ENCODE measurements at places on chromosomes 4 and X. TPM values are rescaled to one million over a fixed set of nuclear protein-coding genes. Genes with fewer than 3 reads are reported as not detected.

GRCh38 chr4:163726641-163727040 is 232.2 kb downstream of the TMA16 start:
- H3K4me3 ChIP-seq: no peak overlapping the region
- DNase-seq: no peak
- no peaks in the 10 kb centered on the region for H3K4me1 ChIP-seq
- H3K27me3 ChIP-seq: no peaks in the 10 kb centered on the region

DNA sequence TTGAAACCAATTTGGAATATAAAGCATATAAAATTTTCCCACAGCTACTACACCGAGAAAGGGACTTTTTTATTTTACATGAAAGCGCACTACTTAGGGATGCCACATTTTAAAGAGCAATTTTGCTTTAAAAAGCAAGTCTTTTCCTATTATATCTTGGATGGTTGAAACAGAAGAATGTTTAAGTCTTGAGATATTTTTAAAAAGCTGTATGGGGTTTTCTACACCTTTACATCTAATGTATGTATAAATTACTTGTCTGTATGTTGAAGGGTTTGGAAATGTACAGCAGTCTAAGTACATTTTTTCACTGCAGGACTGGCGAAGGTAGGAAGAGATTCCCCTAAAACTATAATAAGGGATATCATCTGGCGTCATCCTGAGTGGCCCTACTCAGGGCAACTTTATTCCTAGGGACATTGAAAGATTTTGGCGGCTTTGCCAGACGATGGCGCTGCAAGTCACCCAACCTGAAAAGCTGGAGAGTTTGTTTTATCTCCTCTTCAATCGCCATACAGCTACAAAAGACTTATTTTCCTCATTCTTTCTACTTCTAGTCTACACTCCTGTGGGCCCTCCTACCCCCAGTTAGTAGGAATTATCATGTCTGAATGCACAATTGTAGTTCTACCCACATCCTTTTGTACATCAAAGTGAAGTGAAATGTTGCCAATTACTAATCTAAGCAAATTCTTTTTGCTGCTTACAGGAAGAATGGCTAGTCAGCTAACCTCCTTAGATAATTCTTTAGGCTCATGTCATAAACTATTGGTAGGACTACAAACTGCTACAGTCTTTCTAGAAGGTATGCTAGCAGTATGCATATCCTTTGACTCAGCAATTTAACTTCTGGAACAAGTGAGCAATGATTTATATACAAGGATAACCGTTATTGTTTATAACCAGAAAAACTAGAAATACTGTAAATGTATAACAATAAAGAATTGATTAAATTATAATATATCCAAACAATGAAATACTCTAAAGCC is 782 bp upstream of the NEK1 start:
- H3K4me3 ChIP-seq: peak overlapping the region; percentile 82
- peak; percentile 83 for DNase-seq
- no peaks in the 10 kb centered on the region for H3K36me3 ChIP-seq

GRCh38 chr4:93183576-93183975 is 645.0 kb upstream of the ATOH1 start:
- no peaks in the 10 kb centered on the region for H3K36me3 ChIP-seq
- H3K4me3 ChIP-seq: no peak overlapping the region
- no peak overlapping the region for H3K27ac ChIP-seq
- H3K4me1 ChIP-seq: no peaks in the 10 kb centered on the region
- H3K27me3 ChIP-seq: no peaks in the 10 kb centered on the region

DNA sequence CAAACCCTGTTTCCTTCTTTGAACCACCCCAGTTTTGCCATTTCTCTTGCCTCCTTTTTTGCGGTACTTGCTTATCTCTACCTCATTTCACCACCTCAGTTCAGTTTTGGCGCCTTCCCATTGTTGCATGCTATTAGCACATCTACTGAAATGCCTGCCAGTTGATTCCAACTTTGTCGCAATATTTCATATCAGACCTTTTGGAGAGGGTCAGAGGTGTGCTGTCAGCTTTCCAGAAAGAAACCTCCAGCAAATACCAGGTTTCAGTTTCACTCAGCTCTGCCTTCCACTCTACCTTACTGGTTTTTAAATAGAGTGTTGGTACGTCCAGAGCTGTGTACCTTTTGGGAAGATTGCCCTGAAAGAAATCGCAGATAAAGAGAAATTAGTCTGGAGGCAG is 91.9 kb upstream of the CPEB2 start:
- no peaks in the 10 kb centered on the region for H3K27me3 ChIP-seq
- H3K4me3 ChIP-seq: no peak overlapping the region
- no peak overlapping the region for H3K27ac ChIP-seq
- H3K36me3 ChIP-seq: no peaks in the 10 kb centered on the region
- no peak for DNase-seq
- H3K4me1 ChIP-seq: peaks cover 6% of the 10 kb centered on the region

- H3K36me3 ChIP-seq: no peaks in the 10 kb centered on the region
- DNase-seq: no peak
- H3K4me1 ChIP-seq: peaks cover 31% of the 10 kb centered on the region
- H3K4me3 ChIP-seq: no peak overlapping the region
Observed at GRCh38 chrX:70478526-70479245, 34.1 kb downstream of the DLG3 start.

DNA sequence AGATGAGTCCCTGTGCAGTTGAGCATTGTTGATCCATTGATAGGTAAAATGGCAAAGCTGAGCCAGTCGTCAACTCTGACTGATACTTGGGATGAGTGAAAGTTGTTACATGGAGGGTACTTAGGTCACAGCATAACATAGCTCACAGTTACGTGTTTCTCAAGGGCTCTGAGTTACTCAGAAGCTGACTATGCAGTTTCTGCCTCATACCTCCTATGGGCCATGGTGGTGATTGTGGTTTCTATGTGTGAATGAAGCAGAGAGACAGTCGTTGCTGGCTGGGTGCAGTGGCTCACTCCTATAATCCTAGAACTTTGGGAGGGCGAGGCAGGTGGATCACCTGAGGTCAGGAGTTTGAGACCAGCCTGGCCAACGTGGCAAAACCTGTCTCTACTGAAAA is 30.8 kb downstream of the FRMPD3 start:
- no peak overlapping the region for H3K27ac ChIP-seq
- H3K27me3 ChIP-seq: no peaks in the 10 kb centered on the region
- no peak for DNase-seq
- H3K4me3 ChIP-seq: no peak overlapping the region
- no peaks in the 10 kb centered on the region for H3K4me1 ChIP-seq

GRCh38 chrX:151174581-151175282 is 1.7 kb upstream of the GPR50 start:
- H3K4me1 ChIP-seq: no peaks in the 10 kb centered on the region
- DNase-seq: no peak
- H3K27ac ChIP-seq: no peak overlapping the region

DNA sequence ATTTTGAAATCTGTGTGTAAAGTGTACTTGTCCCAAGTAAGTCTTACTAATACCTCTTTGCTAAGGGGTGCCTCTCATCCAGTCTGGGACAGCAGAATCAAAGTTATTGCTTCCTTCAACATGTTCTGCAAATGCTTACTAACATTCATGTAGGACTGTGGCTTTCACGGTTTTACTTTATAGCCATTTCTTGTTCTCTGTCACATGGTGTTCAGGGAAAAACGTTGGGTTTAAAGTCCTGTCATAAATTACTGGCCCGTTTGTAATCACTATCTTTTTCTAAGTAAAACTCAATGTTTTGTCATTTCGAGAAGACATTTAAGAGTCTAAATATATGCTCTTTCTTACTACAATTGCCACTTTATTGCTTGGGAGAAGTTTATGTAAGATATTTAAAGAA is 321.1 kb downstream of the STIM2 start:
- H3K27me3 ChIP-seq: no peaks in the 10 kb centered on the region
- H3K36me3 ChIP-seq: no peaks in the 10 kb centered on the region
- H3K4me3 ChIP-seq: no peak overlapping the region

DNA sequence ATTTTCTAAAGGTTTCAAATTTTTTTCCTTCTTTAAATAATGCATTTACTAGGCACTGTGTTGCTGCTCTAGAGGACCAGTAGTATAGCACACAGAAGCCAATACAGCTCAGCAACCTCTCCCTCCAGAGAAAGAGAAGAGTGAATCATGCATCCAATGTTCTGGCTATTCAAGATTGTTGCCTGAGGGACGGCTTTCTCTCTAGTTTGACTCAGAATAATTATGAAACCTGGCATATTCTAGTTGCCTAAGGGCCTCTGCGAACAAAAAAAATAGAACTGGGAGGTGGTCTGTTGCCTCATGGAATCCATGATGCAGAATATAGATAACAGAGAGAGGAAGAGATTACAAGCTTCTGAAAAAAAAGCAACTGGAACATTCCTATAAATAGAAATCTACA is 1233.3 kb upstream of the PABPC4L start:
- no peaks in the 10 kb centered on the region for H3K36me3 ChIP-seq
- H3K4me1 ChIP-seq: no peaks in the 10 kb centered on the region
- no peak overlapping the region for H3K4me3 ChIP-seq
- no peak for DNase-seq
- H3K27ac ChIP-seq: no peak overlapping the region

- H3K4me3 ChIP-seq: no peak overlapping the region
- no peaks in the 10 kb centered on the region for H3K4me1 ChIP-seq
- no peaks in the 10 kb centered on the region for H3K27me3 ChIP-seq
- no peaks in the 10 kb centered on the region for H3K36me3 ChIP-seq
- no peak overlapping the region for H3K27ac ChIP-seq
Observed at GRCh38 chr4:38582889-38583470, 81.0 kb upstream of the KLF3 start.

GRCh38 chr4:156638925-156639605 is 332.5 kb downstream of the PDGFC start:
- no peak for DNase-seq
- no peaks in the 10 kb centered on the region for H3K27me3 ChIP-seq
- no peak overlapping the region for H3K4me3 ChIP-seq
- H3K27ac ChIP-seq: no peak overlapping the region

GRCh38 chrX:110450050-110450449 is 91.4 kb downstream of the RTL9 start:
- H3K27me3 ChIP-seq: no peaks in the 10 kb centered on the region
- H3K27ac ChIP-seq: no peak overlapping the region
- H3K4me1 ChIP-seq: no peaks in the 10 kb centered on the region

DNA sequence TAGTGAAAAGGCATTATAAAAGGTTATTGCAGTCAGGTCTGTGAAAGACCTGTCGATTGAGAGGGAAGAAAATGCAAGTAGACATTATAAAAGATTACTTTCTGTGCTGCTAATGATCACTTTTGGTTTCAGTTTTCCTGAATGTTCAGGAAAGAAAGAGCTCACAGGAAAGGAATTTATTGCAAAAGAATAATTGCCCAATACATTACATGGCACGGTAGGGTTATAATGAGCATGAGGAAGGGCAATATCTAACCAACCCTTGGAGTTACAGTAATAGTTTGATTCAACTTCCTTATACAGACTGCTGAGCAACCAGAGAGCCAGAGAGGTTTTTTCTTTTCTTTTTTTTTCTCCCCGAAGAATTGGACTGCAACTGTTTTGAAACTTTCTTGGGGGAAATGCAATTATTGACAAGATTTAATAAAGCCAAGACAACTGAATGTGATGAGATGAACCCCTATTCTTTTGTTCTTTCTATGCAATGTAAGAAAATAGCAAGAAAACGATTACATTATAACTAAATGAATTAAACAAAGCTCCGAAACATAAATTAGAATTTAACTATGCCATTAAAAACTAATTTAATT is 247.0 kb downstream of the C4orf33 start:
- no peaks in the 10 kb centered on the region for H3K4me1 ChIP-seq
- no peaks in the 10 kb centered on the region for H3K36me3 ChIP-seq
- H3K4me3 ChIP-seq: no peak overlapping the region

DNA sequence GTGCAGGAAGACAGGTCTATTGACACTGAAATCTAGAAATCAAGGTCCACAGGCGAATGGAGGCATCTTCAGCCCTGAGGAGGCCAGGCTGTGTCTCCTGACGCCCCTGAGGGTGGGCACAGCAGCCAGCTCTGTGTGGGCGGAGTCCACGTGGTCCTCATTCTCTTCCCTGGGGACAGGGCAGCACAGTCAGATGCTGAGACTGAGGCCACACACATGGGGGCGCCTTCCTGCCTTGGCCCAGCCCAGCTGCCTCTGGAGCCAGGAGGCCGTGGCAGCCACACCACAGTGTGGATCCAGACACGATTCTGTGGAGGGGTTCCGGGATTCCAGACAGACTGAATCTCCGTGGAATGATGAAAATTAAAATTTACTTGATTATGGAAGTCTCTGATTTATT is 20.8 kb downstream of the FGFR3 start:
- H3K27ac ChIP-seq: no peak overlapping the region
- no peak overlapping the region for H3K4me3 ChIP-seq
- DNase-seq: no peak

DNA sequence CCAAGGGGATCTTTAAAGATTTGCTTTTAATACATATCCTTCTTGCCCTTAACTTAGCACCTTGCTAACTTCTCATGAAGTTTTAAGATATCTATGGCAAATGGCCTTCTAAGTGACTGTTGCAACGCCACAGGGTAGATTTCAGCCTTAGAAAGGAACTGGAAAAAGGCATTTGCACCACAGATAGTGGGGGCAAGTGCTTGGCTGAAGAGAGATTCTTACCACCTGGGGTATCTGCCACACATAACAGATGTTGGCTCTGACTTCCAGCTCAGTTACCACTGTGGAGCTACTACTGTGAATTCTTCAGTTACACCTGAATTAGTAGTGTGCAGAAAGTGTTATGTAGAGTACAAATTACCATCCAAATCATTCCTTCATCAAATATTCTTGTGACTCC is 302.6 kb downstream of the PPP3CA start:
- no peak for DNase-seq
- no peaks in the 10 kb centered on the region for H3K36me3 ChIP-seq
- no peak overlapping the region for H3K4me3 ChIP-seq
- H3K27ac ChIP-seq: no peak overlapping the region

GRCh38 chr4:8437281-8437680 is 3.2 kb downstream of the ACOX3 start:
- H3K4me1 ChIP-seq: peaks cover 61% of the 10 kb centered on the region
- DNase-seq: no peak
- H3K36me3 ChIP-seq: no peaks in the 10 kb centered on the region
- no peaks in the 10 kb centered on the region for H3K27me3 ChIP-seq
- H3K4me3 ChIP-seq: peak overlapping the region; percentile 16

The UGT2A1 gene
- total RNA-seq: not detected

The C4orf51 gene
- total RNA-seq: not detected

The SYNPO2 gene
- 85.3 TPM for total RNA-seq

The ADGRG2 gene
- total RNA-seq: 0.67 TPM

The L1CAM gene
- 7.0 TPM for total RNA-seq

The EDA gene
- total RNA-seq: 14.9 TPM

The IL1RAPL2 gene
- not detected for total RNA-seq

The VEGFC gene
- 8.6 TPM for total RNA-seq

The PAGE2B gene
- total RNA-seq: not detected

The CENPVL3 gene
- not detected for total RNA-seq

The ASB12 gene
- total RNA-seq: not detected

Measured in right atrium auricular region (tissue), 2 donors.